ENCODE measurements at places on chromosomes 2 and 18.

DNA sequence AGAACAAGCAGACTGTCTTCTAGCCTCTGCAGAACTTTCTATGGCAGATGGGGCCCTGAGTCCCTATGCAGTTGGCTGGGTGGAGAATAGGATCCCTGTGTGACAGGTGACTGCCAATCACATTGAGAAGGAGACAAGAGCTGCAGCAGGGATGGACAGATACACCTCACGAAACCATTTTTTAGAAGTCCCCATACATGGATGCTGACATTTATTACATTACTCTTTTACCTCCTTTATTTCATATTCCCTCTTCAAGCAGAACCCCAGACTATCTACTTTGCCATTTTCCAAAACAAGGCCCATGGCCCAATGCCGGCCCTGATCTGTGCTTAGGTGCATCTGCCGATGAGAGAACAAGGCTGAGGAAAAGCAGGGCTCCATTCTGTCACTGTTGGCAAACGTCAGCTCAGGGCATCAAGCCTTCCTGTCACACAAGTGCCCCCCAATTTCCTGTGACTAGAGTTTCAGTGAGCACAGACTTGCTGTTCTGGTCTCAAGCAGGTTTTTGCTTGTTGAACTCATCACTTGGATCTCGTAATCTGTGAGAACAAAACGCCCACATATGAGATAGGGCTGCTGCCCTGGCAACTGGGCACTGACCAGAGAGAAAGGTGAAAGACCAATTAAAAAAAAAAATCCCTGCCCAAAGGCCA is 35.8 kb downstream of the LOXHD1 start:
- peak; percentile 1 for DNase-seq

DNA sequence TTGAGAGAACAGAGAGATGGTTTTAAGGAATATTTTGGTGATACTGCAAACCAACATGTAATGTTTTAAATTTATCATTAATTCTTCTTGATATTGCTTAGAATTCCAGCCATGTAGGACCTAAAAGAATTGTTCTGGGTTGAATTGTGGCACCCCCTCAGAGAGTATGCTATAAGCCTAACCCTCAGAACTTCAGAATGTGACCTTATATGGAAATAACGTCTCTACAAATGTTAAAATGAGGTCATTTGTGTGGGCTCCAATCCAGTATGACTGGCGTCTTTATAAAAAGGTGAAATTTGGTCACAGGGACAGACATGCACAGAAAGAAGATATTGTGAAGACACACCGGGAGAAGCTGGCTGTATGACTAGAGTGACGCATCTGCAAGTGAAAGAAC is 193.6 kb downstream of the NRXN1 start:
- DNase-seq = no peak

DNA sequence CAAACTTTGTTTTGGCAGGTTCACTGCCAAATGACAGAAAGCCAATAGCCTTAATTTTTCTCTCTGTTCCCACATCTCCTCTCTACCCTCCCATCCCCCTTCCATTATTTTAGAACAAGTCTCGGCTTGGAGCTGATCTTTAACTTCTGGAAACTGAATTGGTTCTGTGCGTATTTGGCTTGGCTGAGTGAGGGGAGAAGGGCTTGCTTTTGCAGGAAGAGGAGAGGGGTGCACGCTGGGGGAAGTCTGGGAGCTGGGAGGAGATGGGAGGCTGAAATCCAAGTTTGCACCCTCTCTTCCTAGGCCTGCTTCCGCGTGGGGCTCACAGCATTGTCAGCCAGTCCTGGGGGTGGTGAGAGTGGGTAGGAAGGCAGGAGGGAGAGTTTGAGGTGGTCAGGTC is 176.1 kb upstream of the SPRED2 start:
- no peak for DNase-seq

- no peak for DNase-seq
Observed at GRCh38 chr2:237167038-237167437, 81.3 kb downstream of the COPS8 start.

DNA sequence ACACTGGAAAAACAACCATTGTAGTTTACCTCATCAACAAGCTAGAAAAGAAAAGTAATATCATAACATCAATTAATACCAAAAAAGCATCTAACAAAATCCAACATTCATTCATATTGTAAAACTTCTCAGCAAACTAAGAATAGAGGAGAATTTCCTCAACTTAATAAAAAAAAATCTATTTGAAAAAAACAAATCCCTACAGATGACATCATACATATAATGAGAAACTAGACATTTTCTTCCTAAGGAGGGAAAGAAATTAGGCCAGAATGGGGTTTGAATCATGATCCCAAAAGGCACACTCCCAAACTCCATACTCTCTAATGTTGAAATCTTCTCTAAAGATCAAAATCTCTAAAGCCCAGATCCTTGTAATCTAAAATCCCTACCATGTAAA is 460.0 kb downstream of the IRS1 start:
- no peak for DNase-seq

DNA sequence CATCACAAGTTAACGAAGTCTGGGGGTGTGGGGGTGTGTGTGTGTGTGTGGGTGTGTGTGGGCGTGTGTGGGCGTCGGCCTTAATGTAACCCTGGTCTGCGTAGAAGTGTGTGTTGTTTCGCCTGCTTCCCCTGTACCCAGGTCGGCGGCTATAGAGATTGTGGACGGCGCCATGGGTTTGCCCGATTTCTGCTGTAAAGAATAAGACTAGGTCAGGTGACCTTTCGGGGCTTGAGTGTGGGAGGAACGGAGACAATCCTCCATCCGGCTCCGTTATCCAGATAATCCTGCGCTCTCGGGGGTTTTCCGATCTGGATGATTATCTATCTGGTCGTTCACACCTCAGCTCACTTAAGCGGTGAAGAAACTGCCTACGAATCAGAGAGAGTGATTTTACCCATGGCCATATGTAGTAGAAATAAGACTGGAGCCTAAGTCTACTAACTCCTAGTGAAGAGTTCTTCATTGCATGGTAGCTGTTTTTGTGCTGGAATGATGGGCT is 543 bp downstream of the HADHB start:
- peak; percentile 85 for DNase-seq

DNA sequence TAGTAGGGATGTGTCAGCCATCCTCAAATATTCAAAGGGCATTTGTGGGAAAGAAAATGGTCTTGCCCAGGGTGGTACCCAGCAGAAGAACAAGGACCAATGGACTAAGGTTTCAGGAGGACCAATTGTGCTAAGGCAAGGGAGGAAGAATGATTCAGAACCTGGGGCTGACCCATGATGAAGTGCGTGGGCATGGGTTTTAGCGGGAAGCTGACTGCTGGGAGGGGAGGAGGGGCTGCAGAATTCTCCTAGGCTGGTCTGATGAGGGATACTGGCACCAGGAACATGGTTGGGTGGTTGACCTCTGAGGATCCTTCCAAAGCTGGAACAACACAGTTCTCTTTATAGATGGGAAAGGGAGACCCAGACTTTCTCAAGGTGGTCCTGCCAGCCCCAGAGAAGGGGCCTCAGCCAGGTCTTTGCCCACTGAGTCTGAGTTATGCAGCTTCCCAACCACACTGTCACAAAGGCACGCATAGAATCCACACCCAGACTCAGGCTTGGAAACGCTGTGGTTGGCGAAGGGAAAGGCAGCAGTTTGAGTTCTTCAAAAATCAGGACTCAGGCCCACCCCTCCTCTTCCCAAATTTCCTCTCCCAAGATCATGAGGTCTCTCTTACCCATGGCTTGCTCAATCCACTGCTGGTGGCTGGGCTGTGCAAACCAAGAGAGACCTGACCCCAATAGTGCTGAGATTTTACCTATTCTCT is 37.3 kb downstream of the MARCO start:
- DNase-seq = no peak

GRCh38 chr2:197293252-197294007 is 17.1 kb downstream of the ANKRD44 start:
- peak; percentile 73 for DNase-seq
